ENCODE measurements at places on chromosomes 12 and 14. TPM values are rescaled to one million over a fixed set of nuclear protein-coding genes. Genes with fewer than 3 reads are reported as not detected.

Gene ITFG2
- 13.8 TPM for total RNA-seq

Gene SLC10A1
- not detected for total RNA-seq

Gene PAPLN
- 12.2 TPM for total RNA-seq

Gene SDSL
- total RNA-seq = 6.1 TPM
